ENCODE measurements at places on chromosomes 1 and 21. TPM values are rescaled to one million over a fixed set of nuclear protein-coding genes. Genes with fewer than 3 reads are reported as not detected.

SMPDL3B gene
- not detected for total RNA-seq

RGS8 gene
- total RNA-seq: not detected

LRRN2 gene
- total RNA-seq: 19.6 TPM

TNNT2 gene
- not detected for total RNA-seq

PIK3R3 gene
- total RNA-seq: 24.0 TPM

KCNA3 gene
- total RNA-seq: 0.31 TPM

SGIP1 gene
- total RNA-seq: 14.0 TPM

BARHL2 gene
- total RNA-seq: not detected

CKS1B gene
- 7.5 TPM for total RNA-seq

LCA5L gene
- total RNA-seq: 0.54 TPM

UQCRH gene
- 360 TPM for total RNA-seq

OR2L13 gene
- not detected for total RNA-seq

AQP10 gene
- total RNA-seq: 1.1 TPM

GLIS1 gene
- 0.16 TPM for total RNA-seq

AMY2B gene
- total RNA-seq: 36.7 TPM

OR2M3 gene
- not detected for total RNA-seq

GNG12 gene
- total RNA-seq: 135 TPM

SPATA6 gene
- 16.4 TPM for total RNA-seq

TNFAIP8L2 gene
- 4.7 TPM for total RNA-seq

KAZN gene
- 10.8 TPM for total RNA-seq

GJA5 gene
- total RNA-seq: 3.9 TPM

SDF4 gene
- total RNA-seq: 102 TPM

OR2L5 gene
- not detected for total RNA-seq

DNAI4 gene
- total RNA-seq: 0.49 TPM

SERINC2 gene
- total RNA-seq: 8.7 TPM

IL19 gene
- not detected for total RNA-seq

SLC6A17 gene
- 1.6 TPM for total RNA-seq

RGS4 gene
- total RNA-seq: 38.7 TPM

MAP3K21 gene
- 1.2 TPM for total RNA-seq

FAM177B gene
- not detected for total RNA-seq

ANGPTL1 gene
- total RNA-seq: 317 TPM

INTS7 gene
- 9.5 TPM for total RNA-seq

AMY1A gene
- not detected for total RNA-seq

LCE1F gene
- total RNA-seq: not detected

ACTN2 gene
- total RNA-seq: 21.3 TPM

C1orf74 gene
- total RNA-seq: 0.64 TPM
